Activated T-cell treated with anti-CD3 and anti-CD28 coated beads, Interleukin-2, amount 50 U/mL, for 48 hours (primary cell): ENCODE measurements at places on chromosomes 4 and X.

DNA sequence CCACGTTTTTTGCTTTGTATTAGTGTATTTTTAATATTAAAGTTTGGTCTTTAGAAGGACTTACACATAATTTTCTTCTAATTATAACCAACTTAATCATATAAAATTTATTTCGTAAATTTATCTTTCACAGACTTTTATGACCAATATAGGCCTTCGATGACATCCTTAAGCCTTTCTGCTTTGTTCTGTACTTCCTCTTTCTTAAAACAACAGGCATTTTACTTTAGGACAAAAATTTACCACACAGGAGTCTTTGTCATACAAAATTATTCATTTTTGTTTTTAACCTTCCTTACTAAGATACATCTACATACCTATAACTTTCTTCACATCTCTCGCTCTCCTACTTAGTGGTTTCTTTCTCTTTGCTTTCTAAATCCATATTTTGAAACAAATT, 56.3 kb downstream of the RGS12 start:
- DNase-seq = no peak

- no peak for DNase-seq
Measured at GRCh38 chr4:7414736-7415510, 19.8 kb downstream of the PSAPL1 start.

GRCh38 chrX:110210417-110211139, 107.3 kb downstream of the AMMECR1 start:
- no peak for DNase-seq

- DNase-seq = no peak
Measured at GRCh38 chr4:147785129-147785528, 53.2 kb downstream of the ARHGAP10 start.

DNA sequence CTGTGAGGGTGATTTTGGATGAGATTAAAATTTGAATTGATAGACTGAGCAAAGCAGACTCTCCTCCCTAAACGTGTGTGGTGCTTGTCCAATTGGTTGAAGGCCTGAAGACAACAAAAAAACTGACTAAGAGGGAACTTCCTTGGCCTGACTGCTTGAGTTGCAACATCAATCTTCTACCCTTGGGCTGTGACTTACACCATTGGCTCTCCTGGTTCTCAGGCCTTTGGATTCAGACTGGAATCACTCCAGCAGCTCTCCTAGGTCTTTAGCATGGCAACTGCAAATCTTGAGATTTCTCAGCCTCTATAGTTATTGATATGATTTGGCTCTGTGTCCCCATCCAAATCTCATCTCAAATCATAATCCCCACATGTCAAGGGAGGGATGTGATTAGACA, 49.7 kb upstream of the IGFBP7 start:
- DNase-seq = no peak

- DNase-seq = no peak
Measured at GRCh38 chr4:111037591-111038360, 414.9 kb upstream of the PITX2 start.

- no peak for DNase-seq
Measured at GRCh38 chr4:1226144-1226481, 22.8 kb downstream of the CTBP1 start.

DNA sequence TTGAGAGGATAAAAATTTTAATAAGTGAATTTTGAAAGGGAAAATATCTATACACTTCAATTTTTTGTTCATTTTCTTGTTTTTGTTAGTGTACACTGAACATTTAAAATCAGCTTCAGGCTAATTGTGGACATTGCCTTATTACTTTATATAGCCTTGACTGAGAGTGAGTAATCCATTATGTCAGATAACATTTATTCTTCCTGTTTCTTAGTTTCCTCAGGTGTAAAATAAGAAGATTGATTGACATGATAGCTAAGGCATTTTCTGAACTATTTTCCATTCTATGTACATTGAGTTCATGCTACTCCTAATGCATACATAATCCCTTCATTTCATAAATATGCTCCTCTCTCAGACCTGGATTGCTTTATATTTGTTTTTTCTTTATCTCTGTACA, 607.3 kb upstream of the AADAT start:
- no peak for DNase-seq

DNA sequence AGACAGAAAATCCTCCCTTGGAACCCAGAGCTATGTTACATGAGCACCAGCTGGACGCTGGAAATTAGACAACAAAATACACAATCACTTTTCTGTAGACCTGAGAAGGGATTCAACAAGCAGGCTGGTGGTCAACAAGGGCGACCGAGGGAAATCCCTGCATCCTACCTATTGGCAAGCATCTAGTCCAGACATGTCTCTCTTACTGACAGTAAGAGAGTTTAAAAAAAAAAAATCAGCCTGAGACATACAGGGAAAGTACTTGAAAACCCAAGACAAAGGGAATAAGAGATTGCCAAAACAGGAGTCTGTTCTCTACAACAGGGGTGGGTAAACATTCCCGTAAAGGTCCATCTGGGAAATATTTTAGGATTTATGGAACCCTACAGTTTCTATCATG, 108.0 kb downstream of the KDR start:
- no peak for DNase-seq

GRCh38 chr4:114209584-114209983, 230.1 kb upstream of the ARSJ start:
- no peak for DNase-seq

DNA sequence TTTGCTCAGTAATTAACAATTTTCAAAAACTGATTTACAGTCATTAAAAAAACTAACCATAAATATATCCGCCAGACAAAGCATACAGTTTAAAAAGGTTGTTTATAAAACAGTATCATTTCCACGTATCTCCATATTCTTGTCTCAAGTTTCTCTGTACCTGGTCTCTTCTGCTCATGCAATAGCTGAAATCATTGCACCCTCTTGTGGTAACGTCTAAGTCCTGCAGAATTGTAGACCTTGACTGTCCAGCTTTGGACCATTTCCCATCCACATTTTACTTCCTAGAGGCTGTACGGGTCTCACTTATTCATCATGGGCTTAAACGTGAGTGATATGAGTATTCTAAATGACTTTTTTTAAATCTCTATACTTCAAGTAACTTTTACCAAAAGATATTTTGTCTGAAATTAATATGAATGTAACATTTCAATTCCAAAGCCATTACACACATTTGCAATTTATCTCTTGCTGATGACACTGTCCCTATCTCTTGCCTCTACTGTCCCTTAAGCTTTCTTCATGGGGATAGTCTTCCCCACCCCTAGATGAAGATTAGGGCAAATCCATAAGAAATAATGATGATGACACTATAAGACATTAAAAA, 118.5 kb downstream of the BTC start:
- DNase-seq = no peak

GRCh38 chr4:35689870-35690269, 554.4 kb downstream of the ARAP2 start:
- no peak for DNase-seq

DNA sequence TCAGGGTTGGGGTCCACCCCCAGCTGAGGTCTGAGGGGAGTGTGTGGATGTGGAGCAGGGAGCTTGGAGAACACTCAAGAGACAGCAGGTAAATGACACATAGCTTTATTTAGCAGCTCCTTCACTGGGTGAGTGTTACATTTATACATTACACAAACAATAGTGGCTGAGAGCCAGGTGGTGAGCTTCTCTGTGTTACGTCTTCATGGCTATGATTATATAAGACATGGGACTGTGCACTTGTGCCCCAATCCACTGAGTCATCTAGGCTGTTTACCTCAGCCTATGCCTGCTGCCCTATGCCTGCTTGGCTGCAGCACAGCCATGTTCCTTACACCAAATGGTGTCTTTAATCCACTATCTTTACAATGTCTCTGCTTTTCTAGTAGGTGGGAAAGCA, 459.6 kb downstream of the AFF2 start:
- DNase-seq = no peak
